ENCODE measurements at places on chromosomes 4 and X.

GRCh38 chr4:119310826-119311225 lies 11.1 kb downstream of the FABP2 start:
- DNase-seq, result no peak

DNA sequence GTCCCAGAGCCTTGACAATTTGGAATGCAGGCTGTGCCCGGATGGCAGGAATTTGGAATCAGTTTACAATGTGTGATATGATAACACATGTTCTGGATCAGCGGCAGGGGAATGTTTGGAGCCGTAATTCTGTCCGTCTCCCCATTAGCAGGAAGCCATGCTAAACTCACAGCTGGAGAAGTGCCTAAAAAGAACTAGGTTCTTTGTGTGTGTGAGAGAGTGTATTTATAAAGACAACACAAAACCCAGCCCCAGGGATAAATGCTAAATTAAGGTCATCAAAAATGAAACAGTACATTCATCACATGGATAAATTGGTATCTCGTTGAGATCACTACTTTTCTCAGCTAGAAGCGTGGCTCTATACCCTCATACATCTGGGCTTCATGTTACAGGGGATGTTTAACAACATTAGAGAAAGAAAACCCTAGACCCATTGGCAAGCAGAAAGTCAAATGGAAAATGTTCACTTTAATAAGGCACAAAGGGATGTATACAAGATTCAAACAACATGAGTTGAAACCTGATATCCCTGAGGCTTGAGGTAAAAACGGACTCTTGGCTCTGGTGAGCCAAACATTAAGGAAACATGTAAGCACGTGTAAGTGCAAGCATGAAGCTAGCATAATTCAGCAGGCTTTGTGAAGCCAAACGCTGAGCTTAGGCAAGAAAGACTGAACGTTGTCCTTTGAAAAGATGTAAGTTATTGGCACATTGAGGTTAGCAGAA lies 18.0 kb upstream of the TMEM131L start:
- DNase-seq, result no peak

DNA sequence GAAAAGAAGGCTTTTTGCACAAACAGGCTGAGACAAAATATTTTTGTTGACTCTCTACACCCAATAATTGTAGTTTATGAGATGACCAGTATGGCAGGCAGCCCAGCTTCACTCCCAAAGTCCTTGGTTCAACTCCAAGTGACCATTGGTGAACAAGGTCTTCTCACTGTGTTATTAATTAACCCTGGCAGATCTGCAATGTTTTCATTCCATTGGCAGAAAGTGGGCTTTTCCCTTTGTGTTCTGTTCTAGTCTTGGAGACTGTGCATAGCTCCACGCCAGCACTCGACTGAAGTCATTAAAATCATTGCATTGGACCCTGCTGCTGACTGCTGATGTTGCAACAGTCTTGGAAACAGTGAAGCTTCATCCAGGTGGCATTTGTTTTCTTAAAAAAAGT lies 277.3 kb upstream of the HAND2 start:
- DNase-seq, result no peak

DNA sequence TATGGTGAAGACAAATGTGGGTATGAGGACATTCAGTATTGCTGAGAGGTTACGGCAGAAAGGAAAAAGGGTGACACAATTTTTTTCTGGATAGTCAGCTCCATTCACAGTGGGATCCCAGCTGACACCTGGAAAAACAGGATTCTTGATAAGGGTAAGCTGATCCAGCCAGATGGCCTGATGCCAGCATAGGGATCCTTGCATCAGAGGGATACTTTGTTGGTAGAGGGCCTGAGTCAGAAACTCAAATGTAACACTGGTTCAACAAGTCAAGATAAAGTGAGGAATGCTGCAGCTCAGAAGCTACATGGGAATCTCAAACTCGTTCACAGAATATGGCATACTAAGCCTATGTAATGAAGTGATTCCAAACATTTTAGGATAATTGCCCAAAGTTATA lies 726.7 kb downstream of the C4orf33 start:
- DNase-seq, result no peak

- DNase-seq, result no peak
Measured at GRCh38 chrX:112643721-112644120, 36.0 kb downstream of the LHFPL1 start.

DNA sequence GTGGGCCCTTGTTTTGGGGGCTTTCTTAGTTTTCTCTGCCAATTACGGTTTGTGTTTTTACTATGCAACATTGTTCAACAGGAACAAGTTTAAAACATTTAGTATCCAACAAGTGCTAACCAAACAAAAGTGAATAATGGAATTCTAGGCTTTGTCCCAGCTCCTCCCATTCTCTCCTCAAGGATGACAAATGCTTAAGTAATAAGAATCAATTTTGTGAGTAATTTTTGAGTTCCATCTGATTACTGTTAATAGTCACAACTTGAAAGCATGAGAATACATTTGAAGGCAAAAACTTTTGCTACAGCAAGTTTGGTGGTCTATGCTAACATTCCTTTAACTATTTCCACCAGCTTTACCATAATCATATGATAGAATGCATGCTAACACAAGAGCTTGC lies 78.1 kb upstream of the HPGD start:
- DNase-seq, result no peak
